ENCODE measurements at places on chromosomes 16 and 17.

- DNase-seq: no peak
Measured at GRCh38 chr17:81401723-81402529, 6.7 kb downstream of the BAHCC1 start.

GRCh38 chr16:1460602-1461138 is 14.2 kb downstream of the CLCN7 start:
- no peak for DNase-seq

- no peak for DNase-seq
Measured at GRCh38 chr16:84739349-84740124, 39.7 kb downstream of the USP10 start.

DNA sequence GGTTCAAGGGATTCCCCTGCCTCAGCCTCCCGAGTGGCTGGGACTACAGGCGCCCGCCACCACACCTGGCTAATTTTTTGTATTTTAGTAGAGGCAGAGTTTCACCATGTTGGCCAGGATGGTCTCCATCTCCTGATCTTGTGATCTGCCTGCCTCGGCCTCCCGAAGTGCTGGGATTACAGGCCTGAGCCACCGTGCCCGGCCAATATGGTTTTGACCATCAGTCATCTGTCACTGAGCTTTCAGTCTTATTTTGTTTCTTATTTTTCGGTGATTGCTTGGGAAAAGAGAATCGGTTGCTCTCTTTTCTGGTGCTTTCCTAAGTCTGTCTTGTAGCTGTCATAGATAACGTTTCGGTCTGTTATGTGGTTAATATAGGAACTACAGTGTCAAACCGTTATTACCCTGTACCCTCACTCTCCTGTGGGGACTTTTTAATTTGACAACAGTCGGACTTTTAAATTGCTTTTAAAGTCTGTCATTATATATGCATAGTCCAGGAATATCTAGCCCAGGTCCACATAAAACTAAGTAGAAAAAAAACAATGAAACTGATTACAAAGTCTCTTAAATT is 453.4 kb downstream of the KCNJ18 start:
- no peak for DNase-seq

DNA sequence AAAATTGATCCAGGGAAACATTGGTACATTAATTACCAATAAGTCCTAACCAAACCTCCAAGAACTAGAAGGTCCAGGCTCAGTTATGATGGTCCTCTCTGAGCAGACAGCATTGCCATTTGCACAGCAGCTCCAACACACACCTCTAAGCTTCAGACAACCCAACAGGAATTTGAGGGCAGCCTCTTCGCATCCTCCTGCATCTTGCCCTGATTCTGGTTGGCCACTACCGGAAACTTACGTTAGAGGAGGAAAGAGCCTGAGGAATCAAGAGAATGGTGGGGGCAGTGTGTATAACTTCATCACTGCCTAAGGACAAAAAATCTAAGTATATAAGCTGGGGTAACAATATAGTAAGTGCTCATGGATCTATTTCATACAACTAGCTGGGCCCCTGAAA is 15.7 kb downstream of the FAM117A start:
- DNase-seq: peak; percentile 42

DNA sequence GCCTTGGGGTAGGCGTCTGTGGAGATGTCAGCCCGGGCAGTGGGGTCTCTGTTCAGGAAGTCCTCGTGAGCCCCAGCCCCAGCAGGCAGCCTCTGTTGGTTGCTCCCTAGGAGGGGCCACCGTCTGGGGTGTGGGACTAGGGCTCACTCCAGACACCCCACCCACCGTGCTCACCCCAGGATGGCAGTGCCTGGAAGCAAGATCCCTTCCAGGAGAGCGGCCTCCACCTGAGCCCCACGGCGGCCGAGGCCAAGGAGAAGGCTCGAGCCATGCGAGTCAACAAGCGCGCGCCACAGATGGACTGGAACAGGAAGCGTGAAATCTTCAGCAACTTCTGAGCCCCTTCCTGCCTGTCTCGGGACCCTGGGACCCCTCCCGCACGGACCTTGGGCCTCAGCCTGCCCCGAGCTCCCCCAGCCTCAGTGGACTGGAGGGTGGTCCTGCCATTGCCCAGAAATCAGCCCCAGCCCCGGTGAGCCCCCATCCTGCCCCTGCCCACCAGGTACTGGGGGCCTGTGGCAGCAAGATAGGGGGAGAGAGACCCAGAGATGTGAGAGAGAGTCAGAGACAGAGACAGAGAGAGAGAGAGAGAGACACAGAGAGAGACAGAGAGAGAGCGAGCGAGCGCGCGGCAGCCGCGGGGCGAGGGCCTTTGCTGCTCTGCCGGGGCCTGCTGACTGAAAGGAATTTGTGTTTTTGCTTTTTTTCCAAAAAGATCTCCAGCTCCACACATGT is 9.8 kb downstream of the NTHL1 start:
- no peak for DNase-seq

DNA sequence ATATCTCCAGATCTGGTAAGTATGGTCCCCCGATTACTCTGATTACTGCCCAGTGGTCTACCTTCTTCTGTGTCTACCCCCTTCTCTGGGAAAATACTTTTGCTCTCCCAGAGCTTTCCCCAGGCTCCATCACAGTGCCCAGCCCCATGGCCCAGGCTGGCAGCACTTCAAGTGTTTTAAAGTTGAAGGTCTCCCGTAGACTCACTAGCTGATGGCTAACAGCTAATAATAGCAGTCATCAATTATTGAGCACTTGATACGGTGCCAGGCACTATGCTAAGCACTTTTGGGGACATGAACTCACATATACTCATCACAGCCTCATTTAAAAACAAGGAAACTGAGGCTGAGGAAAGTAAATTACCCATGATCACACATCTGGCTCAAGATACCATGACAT is 33.4 kb downstream of the DCUN1D3 start:
- DNase-seq: no peak
